ENCODE measurements at places on chromosomes 13 and 19.

DNA sequence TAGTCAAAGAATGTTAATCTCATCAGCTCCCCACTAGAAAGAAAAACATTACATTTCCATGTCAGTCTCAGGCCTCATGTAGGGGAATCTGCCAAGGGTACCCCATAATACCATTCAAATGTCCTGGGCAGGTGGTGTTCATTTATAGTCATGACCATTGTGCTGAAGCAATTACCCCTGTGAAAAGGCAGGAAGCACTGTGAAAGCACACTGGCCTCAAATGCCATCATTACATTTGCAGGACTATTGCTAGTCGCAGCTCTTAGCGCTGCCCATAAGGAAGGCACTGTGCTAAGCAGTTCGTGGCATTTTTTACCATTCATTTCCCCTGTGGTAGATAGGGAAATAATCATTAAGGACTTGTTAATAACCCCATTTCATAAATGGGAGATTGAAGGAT is 109.0 kb downstream of the LHFPL6 start:
- no peak for DNase-seq

DNA sequence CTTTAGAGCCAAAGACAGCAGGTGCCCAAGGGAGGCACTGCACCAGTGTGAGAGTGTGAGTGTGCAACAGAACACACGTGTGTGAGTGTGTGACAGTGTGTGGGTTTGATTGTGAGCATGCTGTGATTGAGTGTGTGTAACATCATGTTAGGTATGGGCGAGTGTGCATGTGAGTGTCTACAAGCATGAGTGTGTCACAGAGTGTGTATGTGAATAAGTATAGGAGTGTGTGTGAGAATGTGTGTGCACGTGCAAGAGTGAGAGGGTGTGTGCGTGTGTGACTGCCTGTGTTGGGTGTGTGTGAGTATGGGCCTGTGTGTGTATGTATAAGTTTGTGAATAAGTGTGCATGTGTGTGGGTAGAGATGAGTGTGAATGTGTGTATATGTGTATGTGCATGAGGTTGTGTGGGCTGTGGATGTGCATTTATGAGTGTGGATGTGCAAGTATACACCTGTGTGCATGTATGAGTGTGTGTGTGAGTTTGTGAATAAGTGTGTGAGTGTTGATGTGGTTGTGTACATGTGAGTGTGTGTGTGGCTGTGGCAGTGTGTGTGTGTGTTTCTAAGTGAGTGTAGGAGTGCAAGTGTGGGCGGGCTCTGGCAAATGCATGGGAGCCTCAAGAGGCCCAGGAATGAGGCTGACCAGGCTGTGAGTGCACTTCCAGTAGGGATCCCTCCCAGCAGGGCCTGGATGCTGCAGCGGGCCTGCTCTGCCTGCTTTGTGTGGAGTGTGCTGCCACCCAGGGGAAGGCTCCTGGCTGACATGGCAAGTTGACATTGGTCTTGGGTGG is 198.4 kb downstream of the COL4A1 start:
- DNase-seq = peak; percentile 71

- DNase-seq = peak; percentile 41
Measured at GRCh38 chr13:23980160-23980551, 82.9 kb upstream of the C1QTNF9B start.

DNA sequence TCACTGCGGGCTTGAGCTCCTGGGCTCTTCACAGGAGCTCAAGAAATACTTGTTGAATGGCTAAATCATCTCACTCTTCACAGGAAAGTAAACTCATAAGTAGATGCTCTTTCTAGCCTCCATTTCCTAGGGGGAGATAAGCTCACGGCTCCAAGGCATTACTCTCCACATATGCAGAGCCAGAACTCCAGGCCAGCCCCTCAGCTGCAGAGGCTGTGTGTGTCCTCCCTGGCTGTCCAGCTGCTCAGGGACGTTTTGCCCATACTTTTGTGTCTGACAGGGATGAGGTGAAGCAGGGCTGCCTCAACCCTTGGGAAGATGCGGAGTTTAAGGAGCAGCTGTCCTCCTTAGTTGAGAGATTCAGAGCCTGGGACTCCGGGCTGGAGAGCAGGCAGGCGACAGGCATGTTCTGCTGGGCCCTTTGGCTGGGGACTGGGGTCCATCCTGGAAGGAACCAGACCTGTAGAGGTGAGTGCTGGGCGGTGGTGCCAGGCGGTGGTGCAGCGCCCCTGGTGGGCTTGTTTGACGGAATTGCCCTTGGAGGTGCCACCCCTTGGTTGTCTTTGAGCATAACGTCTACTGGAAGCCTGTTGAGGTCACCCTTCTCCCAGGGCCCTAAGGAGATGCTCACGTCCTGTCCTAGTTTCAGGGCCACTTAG is 20.5 kb upstream of the SLC15A1 start:
- no peak for DNase-seq

GRCh38 chr13:33207615-33207961 is 78.0 kb downstream of the STARD13 start:
- peak; percentile 95 for DNase-seq

DNA sequence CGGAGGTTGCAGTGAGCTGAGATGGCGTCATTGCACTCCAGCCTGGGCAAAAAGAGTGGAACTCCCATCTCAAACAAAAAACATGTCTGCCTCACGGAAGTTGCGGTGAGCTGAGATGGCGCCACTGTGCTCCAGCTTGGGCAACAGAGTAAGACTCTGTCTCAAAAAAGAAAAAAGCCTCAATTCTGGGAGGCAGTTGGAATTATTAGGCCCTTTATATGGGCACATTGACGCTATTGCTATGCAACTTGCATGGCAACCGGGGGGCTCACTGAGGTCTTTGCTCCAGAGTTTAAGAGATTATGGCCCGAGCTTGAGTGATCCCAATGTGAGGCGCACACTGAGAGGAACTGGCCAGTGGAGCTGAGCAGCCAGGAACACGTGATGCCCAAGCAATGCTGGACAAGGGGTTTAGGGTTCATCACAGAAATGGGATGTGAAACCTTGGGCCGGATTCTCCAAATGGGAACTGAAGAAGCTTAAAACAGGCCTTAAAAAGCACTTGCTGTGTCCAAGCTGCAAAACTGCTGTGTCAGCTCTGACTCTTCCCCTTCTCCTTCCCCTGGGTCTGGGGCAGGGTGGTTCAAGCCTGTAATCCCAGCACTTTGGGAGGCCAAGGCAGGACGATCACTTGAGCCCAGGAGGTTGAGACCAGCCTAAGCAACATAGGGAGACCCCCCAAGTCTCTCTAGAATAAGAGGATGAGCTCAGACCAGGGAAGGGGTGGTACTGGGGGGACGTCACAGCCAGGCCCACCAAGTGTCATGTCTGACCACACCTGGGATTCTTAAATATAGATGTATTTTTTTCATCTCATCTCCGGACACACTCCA is 2.5 kb downstream of the FTL start:
- peak; percentile 56 for DNase-seq

GRCh38 chr13:33793726-33794125 is 24.2 kb upstream of the RFC3 start:
- DNase-seq = no peak
